ENCODE measurements at places on chromosomes 4 and X.

GRCh38 chr4:173288698-173289352 lies 45.3 kb downstream of the HMGB2 start:
- no peak for DNase-seq

- DNase-seq = no peak
Measured at GRCh38 chr4:38328989-38329729, 334.8 kb upstream of the KLF3 start.

GRCh38 chr4:185465707-185466106 lies 5.8 kb downstream of the CCDC110 start:
- DNase-seq = no peak

- DNase-seq = no peak
Measured at GRCh38 chrX:40158036-40158706, 60.4 kb upstream of the BCOR start.

- no peak for DNase-seq
Measured at GRCh38 chr4:3179126-3179706, 69.7 kb upstream of the MSANTD1 start.

GRCh38 chrX:106894978-106895452 lies 8.1 kb downstream of the RIPPLY1 start:
- peak; percentile 51 for DNase-seq

GRCh38 chrX:100587861-100588260 lies 3.1 kb downstream of the TNMD start:
- peak; percentile 16 for DNase-seq

DNA sequence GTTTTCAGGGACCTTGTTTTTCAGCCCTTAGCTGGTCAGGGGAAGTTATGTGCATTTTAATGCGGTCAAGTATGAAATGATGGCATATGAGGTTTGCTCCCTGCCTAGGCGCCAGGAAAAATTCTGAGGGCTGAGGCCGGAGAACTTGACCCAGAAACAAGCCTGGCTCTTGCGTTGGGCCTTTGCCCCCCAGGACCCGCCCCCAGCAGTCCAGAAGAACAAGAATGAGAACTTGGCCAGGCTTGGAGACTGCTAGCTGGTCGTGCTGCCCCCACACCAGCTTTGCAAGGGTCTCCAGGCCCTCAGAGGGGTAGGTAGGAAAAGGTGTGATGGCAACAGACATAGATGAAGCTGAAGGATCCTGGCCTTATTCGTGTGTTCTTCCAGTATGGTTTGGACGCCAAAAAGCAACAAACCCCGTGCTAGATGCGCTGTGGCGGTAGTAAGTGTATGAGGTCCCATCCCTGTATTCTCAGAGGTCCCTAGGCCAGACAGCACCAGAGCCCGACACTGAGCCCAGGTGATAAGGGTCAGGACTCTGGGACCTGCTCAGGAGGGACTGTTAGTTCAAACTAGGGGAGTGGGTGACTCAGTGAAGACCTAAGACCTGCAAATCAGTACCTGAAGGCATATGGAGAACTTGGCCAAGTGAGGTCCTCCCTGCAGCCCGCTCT lies 10.5 kb downstream of the NKX3-2 start:
- DNase-seq = no peak

- peak; percentile 94 for DNase-seq
Measured at GRCh38 chrX:115344885-115345614, 55.5 kb downstream of the LUZP4 start.

- DNase-seq = no peak
Measured at GRCh38 chr4:55549888-55550287, 3.2 kb upstream of the CLOCK start.

DNA sequence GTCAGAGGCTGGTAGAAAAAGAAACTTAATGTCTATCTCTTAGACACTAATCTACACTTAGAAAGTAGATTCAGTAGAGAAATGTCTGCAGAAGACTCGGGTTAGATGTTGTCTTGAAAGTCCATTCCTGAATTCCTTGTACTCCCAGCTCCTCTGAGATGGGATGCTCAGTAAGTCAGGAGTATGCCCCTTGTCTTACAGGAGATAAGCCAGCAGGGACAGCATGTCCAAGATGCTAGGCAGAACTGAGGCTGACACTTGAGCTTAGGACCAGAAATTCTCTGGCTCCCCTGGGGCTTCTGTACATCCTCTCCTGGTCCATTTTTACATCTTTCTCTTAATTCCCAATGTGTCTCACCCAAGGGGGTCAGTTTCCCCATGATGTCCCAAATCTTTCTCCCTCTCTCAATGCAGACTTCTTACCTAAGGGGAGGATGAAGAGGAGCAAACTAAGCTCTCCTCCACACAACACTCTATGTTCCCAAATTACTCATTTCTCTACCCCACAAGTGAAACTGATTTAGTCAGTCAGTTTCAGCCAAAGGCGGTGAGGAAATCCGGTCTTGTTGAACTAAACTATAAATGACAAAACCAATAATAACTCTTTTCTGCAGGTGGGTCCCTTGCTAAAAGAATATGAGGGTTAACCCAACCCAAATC lies 558.2 kb upstream of the DIPK2B start:
- DNase-seq = no peak
